AG09319 (cell line): ENCODE measurements at places on chromosomes 3 and 15.

DNA sequence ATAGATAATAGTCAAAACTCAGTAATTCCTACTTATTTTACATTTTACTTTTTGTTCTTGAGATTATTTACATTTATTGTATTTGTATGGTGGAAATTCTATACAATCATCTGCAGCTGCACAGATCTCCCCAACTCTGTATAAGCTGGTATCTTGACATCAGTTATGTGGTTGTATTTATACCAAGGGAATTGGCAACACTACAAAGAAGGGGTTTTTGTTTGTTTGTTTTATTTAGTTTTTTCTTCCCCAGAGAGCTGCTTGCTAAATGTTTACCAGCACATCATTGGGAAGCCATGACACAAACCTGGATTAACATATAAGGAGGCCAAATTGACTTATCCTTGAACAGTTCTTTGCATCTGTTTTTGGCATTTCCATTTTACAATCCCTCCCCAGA, 389.2 kb upstream of the KCNMB2 start:
- no peak for DNase-seq

- DNase-seq: no peak
These were observed 8.8 kb downstream of the NUSAP1 start for GRCh38 chr15:41341519-41341918.

- DNase-seq: no peak
These were observed 42.7 kb upstream of the PRICKLE2 start for GRCh38 chr3:64267721-64268604.

GRCh38 chr15:70407955-70408354, 310.2 kb upstream of the TLE3 start:
- DNase-seq: no peak

DNA sequence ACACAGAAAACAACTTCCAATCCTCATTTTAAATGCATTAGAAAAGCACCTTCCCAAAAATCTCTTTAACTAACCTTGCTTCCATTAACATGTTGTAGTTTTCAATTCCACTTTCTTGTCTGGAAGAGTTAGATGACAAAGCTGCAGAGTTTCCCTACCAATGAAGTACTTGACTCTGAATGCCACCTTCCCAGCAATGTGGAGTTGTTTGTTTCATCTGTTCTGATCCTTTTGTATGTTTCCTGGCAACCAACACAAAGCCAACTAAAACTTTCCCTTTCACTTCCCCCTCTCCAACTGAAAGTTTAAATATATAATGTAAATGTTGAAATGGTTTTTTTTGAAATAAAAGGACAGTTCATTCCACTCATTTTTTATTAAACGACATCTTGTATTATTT, at the start of gene WDR49:
Gene WDR49 (minus strand): TSS at position 183 of the 400 bp plus-strand sequence. CDS start 517 bp downstream, outside the sequence.
- no peak for DNase-seq

DNA sequence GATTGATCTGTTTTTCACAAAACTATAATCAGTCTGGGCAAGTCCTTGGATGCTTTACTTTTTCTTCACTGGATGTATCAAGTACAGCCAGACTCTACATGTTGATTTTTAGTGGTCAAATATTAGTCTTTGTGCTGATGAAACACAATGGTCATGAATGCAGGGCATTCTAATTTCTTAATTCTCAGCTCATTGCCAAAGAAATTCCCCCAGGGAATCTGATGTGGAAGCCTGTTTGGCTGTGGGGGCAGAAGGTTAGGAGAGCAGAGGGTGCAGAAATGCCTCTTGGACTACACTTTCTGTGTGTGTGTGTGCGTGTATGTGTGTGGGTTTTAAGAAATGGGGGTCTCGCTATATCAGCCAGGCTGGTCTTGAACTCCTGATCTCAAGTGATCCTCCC, 48.7 kb upstream of the HACD2 start:
- DNase-seq: no peak

DNA sequence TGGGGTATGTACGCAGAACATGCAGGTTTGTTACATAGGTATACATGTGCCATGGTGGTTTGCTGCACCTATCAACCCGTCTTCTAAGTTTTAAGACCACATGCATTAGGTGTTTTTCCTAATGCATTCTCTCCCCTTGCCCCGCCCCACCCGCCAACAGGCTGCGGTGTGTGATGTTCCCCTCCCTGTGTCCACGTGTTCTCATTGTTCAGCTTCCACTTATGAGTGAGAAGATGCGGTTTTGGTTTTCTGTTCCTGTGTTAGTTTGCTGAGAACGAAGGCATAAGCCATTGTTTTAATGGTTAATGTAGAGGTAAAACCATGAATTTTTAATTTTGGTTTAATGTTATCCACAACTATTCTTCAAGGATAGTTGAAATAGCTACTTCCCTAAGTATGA, 346.8 kb upstream of the EPHA6 start:
- no peak for DNase-seq

DNA sequence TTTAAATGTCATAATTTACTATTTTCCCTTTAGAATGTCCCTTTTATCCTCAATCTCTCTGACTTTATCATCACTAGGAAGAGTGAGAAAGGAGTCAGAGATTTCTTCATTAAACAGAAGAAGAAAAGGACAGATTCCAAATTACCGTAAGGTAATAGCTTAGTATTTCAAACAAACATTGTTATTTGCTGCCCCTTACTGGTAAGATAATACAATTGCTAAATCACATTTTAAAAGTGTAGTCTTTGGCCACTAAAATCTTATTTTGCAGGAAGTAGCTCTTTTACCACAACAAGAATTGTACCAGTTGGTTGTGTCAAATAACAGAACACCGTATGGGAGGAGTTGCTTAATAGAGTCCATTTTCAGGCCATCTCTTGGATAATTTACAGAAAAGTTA, 53.7 kb downstream of the CGGBP1 start:
- no peak for DNase-seq

GRCh38 chr3:8741581-8742261, 8.1 kb downstream of the CAV3 start:
- DNase-seq: peak; percentile 39

DNA sequence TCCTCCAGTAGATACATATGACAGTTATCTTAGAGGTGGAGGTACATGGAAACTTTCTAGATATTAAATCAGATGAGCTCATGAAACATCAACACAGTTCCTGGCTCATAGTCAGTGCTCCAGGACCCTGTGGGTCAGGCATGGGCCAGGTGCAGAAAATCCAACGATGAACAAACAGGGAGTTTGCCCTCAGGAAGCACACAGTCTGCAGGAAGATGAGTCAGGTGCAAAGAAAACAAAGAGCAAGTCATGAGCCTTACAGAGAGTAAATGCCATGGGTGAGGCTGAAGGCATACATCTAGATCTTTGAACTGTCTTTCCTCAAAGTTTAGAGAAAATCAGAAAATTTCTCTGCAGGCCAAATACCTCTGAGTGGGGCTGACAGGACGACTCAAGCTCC, 184.2 kb upstream of the TPM1 start:
- no peak for DNase-seq

- DNase-seq: no peak
These were observed 165.5 kb downstream of the MEX3B start for GRCh38 chr15:81880314-81880713.

GRCh38 chr3:120147072-120147871, 53.0 kb upstream of the GSK3B start:
- no peak for DNase-seq

DNA sequence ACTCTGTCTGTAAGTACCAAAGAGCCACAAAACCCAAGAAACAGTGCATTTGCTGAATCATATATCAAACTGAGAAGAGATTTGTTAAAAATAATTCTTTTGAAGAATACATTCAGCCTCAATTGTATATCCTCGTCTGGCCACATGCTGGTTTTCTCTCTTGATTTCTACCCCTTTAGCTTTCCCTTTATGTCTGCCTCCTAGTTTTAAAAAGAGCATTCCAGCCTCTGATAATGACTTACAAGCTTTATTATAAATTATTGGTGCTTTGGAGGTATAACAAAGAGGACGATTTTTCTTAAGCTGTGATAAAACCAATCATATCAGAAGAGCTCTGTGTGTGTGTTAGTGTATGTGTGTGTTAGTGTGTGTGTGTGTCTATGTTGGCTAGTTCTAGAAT, 70.4 kb upstream of the ROBO2 start:
- no peak for DNase-seq

DNA sequence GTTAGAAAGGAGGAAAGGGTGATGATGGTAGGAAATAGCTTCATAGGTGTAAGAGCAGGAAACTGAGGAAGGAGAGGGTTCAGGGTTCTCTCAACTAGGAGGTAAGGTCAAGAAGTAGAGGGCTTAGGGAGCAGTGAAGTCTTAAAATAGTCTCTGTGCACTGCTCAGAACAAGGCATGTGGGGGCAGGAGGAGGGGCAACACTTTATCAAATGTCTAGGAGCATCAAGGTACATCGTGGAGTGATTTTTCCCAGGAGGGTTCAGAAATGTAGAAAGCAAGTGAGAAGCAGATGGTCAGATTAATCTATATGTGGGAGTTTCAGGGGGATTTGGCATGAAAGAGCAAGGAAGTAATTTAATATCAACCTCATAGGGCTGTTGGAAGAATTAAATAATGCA, 58.8 kb downstream of the TNIK start:
- DNase-seq: no peak

DNA sequence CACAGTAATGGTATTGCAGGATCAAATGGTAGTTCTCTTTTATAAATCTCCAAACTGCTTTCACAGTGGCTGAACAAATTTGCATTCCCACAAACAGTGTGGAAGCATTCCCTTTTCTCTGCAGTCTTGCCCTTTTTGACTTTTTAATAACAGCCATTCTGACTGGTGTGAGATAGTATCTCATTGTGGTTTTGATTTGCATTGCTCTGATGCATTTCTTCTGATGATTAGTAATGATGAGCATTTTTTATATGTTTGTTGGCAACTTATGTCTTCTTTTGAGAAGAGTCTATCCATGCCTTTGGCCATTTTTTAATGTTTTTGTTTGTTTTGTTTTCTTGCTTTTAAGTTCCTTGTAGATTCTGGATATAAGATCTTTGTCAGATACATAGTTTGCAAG, 316.1 kb upstream of the TMCO5A start:
- no peak for DNase-seq

DNA sequence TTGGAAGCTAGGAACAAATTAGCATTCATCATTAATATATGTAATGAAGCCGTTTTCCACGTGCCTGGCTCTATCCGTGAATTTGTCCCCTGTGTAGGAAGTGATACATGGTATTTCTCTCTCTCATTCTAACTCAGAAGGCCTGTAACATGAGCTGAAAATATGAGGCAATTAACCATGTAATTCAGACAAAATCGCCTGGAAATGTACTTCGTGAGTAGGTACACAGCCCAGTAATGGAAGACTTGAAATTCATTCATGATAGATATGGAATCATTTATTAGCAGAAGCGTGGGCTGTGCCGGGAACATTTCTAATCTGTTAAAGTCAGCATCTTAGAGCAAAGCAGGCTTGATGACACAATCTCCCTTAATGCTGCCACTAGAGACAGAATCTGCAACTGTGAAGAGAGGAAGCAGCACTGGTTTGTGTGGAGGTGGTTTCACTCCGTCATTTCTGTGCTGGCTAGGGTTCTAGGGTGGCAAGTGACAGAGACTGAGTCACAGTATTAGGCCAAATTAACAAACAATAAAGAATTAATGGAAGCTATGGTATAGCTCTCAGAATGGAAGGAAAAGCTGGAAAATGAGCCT, 225.0 kb upstream of the PROK2 start:
- no peak for DNase-seq

DNA sequence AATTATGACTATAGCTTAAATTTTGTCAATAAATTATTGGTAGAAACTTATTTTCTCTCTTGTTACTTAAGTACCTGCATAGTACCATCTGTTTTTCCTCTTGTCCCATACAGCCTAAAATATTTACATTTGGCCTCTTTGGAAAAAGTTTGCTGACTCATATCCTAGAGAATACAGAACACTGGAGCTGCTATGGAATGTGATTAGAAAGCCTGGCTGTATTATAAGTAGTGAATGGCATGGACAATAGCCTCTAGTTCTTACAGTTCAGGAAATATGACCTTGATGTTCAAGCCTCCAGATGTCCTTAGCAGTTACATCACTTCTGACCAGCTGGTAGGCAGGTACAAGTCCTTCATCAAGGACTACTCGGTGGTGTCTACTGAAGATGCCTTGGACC, 28.3 kb downstream of the ST8SIA2 start:
- DNase-seq: no peak

GRCh38 chr3:20080956-20081554, 40.8 kb downstream of the KAT2B start:
- no peak for DNase-seq

GRCh38 chr3:188814581-188814980, 357.2 kb upstream of the TPRG1 start:
- DNase-seq: no peak

DNA sequence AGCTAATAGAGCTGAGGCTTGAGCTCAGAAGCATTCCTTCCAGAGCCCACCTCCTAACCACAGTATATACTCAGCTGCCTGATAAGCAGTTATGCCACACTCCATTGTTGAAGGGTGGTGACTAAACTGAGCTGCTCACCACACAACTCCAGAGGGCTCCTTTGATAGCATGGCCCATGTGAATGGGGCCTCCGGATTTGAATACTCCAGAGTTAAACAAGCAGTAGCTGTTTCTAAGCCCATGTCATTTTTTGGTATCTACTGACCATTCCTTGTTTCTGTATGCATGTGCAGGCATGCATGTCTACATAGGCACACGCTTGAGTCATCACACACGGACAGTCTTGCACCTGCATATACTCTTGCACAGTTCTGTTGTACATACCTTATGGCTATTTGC, 28.9 kb downstream of the IGSF10 start:
- no peak for DNase-seq

- DNase-seq: no peak
These were observed 11.3 kb upstream of the RAF1 start for GRCh38 chr3:12675115-12675810.

DNA sequence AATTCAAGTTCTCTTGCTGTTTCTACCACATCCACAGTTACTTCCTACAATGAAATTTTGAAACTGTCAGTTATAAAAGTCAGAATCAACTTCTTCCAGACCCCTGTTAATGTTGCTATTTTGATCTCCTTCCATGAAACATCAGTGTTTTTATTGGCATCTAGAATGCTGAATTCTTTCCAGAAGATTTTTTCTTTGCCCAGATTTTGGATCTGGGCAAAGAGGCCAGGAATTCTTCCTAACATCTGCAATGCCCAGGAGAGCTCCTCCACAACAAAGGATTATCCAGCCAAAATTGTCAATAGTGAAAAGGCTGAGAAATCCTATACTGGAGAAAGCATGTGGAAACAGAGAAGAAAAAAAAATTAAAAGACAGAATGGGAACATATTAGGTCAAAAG, 75.5 kb downstream of the SERPINI1 start:
- DNase-seq: no peak

GRCh38 chr15:47376190-47376589, 341.1 kb upstream of the SEMA6D start:
- no peak for DNase-seq

GRCh38 chr3:170485294-170485693, 66.6 kb downstream of the CLDN11 start:
- DNase-seq: no peak

DNA sequence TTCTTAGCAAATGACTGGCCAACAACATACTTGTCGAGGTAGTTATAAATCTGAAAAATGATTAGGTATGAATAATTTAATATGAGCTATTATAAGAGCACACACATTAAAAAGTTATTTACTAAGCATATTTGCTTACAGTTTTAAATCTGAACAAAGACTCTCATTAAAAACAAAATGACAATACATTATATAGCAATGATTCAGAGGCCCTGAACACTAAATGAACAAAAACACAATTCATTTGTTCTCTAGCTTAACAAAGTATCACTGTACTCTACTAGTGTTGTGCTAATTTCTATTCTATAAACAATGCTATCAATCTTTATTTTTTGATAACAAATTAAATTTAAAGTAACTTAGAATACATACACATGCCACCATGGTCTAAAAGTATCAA, 21.0 kb downstream of the CLPX start:
- DNase-seq: no peak

GRCh38 chr15:81792646-81793045, 253.2 kb downstream of the MEX3B start:
- DNase-seq: no peak
